Activated CD4-positive, alpha-beta T cell treated with anti-CD3 and anti-CD28 coated beads, Interleukin-2, amount 10 ng/mL, durations not matched to agents 24 days and 14 days (primary cell): ENCODE measurements at places on chromosomes 13 and 19. TPM values are rescaled to one million over a fixed set of nuclear protein-coding genes. Genes with fewer than 3 reads are reported as not detected.

Gene CD320
- 110 and 113 TPM in 2 replicates for total RNA-seq

Gene ZNF560
- total RNA-seq: not detected in 2 replicates

Gene PTGER1
- 0.78 and 1.1 TPM in 2 replicates for total RNA-seq

Gene BEST2
- not detected in 2 replicates for total RNA-seq

DNA sequence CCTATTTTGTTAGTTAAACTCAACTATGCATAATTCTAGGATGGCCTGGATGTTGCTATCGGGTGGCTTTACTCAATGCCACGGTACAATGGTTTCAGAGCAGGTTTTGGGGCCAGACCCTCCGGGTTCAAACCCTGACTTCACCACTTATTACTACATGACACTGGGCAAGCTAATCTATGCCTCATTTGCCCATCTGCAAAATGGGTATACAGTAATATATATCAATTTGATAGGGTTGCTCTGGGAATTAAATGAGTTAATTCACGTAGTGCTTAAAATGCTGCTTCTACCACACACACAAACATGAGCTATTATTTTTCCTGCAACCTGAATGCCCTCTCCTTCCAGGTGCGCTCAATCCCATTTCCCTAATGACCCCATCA lies 839 bp downstream of the ESD start:
- no peak for DNase-seq

GRCh38 chr13:70923863-70924752 lies 815.9 kb upstream of the KLHL1 start:
- no peak for DNase-seq

DNA sequence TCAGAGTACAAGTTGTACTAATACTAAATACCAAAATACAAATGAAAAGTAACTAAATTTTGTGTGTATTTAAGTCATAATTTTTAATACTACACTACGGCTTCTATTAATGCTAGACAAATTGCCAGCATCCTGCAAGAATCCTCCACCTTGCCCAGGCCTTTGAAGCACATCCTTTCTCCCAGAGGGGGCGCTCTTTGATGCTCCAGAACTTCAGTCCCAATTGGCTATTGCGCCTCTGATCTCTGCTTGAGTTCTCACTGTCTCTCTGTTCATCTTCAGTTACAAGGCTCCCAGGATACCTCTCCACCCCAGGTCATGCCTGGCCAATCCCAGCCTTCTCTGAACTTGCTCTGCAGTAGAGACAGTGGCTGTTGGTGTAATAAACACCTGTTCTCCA lies 141.0 kb downstream of the DCLK1 start:
- DNase-seq: no peak

- no peak for DNase-seq
These were observed 33.0 kb downstream of the LYL1 start for GRCh38 chr19:13069415-13070359.

DNA sequence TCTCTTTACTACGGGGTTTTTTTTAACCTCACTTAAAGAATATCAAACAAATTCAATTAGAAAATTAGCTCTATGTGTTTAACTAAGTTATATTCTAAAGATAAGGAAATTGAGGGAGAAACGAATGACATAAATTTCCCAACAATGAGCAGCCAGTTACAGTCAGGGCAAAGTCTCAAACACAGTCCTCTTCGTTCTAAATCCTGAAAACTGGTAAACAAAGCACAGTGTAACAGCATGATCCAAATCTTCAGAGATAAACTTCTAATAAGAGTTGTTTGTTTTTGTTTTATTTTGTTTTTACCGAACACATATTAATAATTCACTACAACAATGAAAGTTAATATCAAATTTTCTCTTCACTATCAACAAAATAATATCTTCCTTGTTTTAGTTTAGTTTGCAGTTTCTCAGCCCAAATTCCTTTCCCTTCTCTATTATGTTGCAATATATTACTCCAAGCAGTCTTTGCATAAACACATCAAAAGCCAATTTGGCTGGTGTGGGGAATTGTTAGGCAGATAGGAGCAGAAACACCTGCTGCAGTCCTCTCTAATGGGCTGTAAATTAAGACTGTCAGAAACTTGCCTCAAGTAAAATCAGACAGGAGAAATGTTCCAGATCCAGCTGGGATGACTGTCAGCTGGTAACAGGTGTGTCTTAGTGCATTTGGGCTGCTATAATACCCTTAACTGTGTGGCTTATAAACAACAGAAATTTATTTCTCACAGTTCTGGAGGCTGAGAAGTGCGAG lies 106.5 kb upstream of the SGCG start:
- no peak for DNase-seq
